ENCODE measurements at places on chromosomes 1 and 21.

GRCh38 chr21:35159881-35160280, 110.8 kb upstream of the RUNX1 start:
- no peak for DNase-seq

- no peak for DNase-seq
Observed at GRCh38 chr1:201507360-201507675, 395 bp upstream of the CSRP1 start.

GRCh38 chr1:156898161-156898566, 4.6 kb downstream of the PEAR1 start:
- DNase-seq: no peak

- DNase-seq: no peak
Observed at GRCh38 chr1:180291004-180291403, 60.9 kb downstream of the LHX4 start.
